Astrocyte (in vitro differentiated cells and primary cell): ENCODE measurements at places on chromosomes 16 and 17. TPM values are rescaled to one million over a fixed set of nuclear protein-coding genes. Genes with fewer than 3 reads are reported as not detected.
A peak's percentile ranks its signal among the peaks of the same experiment; 100 is the strongest.

KRTAP9-2 gene
- total RNA-seq = not detected in 2 replicates

PPP1R27 gene
- total RNA-seq = 0.65 TPM in 1 of 2 replicates, not detected in the other

KRTAP3-2 gene
- not detected in 2 replicates for total RNA-seq

LRRC75A gene
- total RNA-seq = 0.36 TPM in 2 replicates

CDH8 gene
- total RNA-seq = 13.2 and 17.5 TPM in 2 replicates

SHISA6 gene
- total RNA-seq = not detected in 2 replicates

DNA sequence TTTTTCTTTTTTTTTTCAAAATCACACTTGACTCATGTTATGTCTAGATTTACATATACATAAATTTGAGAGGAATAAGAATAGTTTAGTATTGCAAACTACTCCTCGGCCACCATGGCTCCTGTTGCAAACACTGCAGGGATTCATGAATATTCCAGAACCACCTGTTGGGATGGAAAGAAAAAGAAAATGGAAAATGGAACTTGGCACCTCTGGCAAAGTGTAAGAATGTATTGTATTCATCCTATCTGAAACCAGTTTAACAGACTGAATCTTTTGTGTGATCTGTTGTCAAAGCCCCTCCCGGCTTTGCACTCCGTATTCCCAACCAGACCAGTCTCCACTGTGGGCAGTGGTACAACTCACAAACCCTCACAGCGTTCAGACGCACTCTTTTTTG is 124.4 kb downstream of the SPECC1 start:
- no peak for DNase-seq

DNA sequence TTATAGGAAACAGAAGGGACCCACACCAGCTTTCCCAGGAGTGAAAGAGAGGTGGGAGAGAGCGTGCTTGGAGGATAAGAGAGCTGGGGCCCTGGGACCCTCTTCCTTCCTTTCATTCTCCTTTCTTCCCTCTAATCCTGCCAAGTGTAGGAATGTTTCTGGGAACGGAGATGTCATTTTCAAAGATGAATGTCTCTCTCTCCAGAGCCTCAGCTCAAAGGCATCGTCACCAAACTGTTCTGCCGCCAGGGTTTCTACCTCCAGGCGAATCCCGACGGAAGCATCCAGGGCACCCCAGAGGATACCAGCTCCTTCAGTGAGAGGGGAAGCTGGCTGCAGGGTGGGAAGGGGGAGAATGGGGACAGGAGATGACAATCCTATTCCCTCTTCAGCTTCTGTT is 2.0 kb downstream of the FGF11 start:
- DNase-seq = no peak

DNA sequence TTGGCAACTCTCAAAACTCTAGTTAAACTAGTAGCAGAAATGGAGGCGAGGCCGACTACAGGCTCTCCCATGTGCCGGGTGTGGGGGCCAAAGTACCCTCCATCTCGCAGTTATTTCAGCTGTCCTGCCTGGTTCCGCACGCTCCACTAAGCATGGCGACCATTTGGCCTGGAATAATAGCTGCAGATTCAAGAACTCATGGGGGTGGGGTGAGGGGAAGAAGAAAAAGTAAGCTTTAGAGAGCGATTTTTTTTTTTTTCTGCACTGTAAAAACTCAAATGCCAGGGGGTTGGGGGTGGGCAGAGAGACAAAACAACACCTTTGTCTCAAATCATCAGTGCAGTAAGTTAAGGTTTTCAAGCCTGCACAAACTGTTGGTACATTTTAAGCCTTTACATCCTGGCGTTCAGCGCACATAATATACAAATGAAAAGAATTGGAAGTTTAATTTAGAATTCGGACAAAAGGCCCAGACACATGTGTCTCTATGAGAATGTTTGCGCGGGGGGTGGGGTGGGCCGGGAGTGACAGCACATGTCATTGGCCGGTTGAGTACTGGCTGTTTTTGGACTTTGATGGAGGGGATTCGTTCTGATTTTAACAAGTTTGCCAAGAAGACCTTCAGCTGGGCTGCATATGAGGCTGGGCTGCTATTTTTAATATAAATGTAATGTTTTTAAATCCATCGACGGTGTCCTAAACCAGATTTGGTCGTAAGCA is 694.7 kb upstream of the SALL1 start:
- DNase-seq = no peak

DNA sequence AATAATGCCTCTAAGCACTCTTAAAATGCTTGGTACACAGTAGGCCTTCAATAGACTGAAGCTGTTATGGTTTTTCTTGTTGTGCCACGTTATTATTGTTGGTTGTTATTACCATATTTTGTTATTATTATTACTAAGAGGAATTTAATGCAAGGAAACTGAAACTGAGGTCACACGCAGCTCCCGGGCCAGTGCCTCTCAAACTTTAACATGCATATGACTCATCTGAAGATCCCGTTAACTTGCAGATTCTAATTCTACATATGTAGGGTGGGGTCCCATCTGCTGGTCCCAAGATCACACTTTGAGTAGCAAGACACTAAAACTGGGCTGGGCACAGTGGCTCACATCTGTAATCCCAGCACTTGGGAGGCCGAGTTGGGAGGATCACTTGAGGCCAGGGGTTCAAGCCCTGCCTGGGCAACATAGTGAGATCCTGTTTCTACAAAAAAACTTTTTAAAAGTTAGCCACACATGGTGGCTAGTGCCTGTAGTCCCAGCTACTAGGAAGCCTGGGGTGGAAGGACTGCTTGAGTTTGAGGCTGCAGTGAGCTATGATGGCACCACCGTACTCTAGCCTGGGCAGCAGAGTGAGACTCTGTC is 888 bp downstream of the ACSM5 start:
- DNase-seq = no peak

- DNase-seq = no peak
These were observed 263.2 kb downstream of the KIF2B start for GRCh38 chr17:54085934-54086333.

- DNase-seq = no peak
These were observed 95.9 kb upstream of the AXIN2 start for GRCh38 chr17:65657251-65657828.

DNA sequence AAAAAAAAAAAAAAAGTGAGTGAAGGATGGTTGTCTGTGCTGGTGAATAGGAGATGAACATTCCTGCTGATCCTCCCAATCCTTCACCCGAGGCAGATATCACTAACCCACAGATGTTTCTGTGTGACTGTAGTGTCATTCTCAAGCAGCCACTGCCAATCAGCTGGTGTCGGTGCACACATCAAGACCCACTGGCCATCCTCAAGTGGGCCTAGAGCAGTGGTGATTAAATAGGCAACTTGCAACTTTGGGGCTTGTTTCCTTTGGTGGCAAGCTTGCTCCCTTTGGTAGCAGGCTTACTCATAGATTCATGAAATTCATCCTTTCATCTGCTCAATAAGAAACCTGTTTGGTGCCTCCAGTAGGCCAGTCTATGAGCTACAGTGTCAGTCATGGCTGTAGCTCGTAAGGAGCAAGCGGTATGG is 51.1 kb upstream of the LGALS9 start:
- no peak for DNase-seq

DNA sequence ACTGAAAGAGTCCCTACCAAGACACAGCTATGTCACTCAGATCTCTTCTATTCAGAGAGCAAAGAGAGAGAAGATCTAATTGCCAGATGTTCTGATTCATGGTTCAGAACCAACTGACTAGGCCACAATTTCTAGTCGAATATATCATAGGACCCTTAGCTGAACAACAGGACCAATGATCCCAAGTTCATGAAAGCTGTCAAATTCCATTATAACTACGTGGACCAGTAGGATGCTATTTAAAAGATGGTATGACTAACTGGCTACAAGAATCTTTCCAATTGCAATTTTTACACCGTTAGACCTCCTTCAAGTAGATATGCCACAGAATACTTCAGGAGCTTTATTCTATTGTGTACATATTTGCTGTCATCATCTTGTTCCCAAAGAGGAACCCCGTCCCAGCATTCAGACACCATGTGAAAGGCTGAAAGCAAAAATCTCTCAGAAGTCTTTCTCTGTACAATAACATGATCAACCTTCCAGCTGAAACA is 26.0 kb downstream of the DCUN1D3 start:
- DNase-seq = peak; percentile 59

- peak; percentile 49 for DNase-seq
These were observed 172.8 kb upstream of the ZNF267 start for GRCh38 chr16:31700530-31701388.

DNA sequence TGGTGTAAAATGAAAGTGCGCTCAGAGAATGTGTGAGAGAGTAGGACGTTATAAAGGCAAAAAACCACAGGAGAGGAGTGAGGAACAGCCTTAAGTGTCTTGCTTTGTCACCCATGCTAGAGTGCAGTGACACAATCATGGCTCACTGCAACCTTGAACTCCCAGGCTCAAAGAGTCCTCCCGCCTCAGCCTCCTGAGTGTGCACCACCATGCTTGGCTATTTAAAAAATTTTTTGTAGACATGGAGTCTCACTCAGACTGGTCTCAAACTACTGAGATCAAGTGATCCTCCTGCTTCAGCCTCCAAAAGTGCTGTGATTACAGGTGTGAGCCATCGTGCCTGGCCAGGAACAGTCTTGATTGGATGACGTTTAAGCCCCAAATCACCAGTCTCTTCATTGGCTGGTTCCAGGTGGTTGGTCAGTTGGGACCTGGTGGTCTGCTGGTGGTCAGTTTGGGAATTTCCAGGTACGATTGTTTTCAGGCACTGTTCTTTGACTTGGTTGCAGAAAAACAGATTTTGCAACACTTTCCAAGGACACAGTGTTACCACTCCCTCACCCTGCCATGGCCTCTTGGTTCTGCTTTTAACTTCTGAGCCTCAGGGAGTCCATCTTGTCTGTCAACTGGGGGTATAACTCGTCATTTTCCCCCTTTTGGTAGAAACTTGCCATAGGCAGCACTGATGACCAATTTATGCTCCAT is 21.2 kb downstream of the DHODH start:
- DNase-seq = no peak

- DNase-seq = no peak
These were observed 18.1 kb downstream of the KATNIP start for GRCh38 chr16:27568077-27568476.

- DNase-seq = peak; percentile 49
These were observed 182.8 kb downstream of the SEC14L1 start for GRCh38 chr17:77323413-77324171.

GRCh38 chr17:45325810-45326209 is 9.0 kb upstream of the MAP3K14 start:
- DNase-seq = no peak

- DNase-seq = no peak
These were observed 196.4 kb downstream of the SPECC1 start for GRCh38 chr17:20205609-20206008.

GRCh38 chr17:65062171-65062915 is 5.8 kb upstream of the GNA13 start:
- no peak for DNase-seq

GRCh38 chr16:4038448-4038847 is 77.8 kb downstream of the ADCY9 start:
- no peak for DNase-seq

- peak; percentile 97 for DNase-seq
These were observed 99.5 kb downstream of the SYCE1L start for GRCh38 chr16:77298418-77299360.

GRCh38 chr17:74128456-74129211 is 74.8 kb upstream of the RPL38 start:
- no peak for DNase-seq

DNA sequence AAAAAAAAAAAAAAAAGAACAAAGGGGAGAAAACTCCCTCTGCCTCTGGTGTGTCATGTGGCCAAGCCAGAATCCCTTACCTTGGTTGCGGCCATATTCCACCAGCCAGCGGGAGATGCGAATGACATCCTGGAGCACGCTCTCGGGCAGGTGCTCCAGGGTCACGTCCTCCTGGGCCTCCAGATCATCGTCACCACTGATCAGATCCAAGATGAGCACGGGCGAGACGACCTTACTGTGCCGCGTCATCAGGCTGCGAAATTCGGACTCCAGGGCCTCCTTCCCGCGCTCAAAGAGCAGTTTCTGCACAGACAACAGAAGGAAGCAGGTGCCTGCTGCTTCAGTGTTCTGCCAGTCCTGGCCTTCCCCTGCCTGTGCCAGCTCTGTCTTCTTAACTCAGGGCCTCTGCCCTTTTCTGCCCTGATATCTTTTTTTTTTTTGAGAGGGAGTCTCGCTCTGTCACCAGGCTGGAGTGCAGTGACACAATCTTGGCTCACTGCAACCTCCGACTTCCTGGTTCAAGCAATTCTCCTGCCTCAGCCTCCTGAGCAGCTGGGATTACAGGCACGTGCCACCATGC is 5.8 kb downstream of the EXOC7 start:
- no peak for DNase-seq

DNA sequence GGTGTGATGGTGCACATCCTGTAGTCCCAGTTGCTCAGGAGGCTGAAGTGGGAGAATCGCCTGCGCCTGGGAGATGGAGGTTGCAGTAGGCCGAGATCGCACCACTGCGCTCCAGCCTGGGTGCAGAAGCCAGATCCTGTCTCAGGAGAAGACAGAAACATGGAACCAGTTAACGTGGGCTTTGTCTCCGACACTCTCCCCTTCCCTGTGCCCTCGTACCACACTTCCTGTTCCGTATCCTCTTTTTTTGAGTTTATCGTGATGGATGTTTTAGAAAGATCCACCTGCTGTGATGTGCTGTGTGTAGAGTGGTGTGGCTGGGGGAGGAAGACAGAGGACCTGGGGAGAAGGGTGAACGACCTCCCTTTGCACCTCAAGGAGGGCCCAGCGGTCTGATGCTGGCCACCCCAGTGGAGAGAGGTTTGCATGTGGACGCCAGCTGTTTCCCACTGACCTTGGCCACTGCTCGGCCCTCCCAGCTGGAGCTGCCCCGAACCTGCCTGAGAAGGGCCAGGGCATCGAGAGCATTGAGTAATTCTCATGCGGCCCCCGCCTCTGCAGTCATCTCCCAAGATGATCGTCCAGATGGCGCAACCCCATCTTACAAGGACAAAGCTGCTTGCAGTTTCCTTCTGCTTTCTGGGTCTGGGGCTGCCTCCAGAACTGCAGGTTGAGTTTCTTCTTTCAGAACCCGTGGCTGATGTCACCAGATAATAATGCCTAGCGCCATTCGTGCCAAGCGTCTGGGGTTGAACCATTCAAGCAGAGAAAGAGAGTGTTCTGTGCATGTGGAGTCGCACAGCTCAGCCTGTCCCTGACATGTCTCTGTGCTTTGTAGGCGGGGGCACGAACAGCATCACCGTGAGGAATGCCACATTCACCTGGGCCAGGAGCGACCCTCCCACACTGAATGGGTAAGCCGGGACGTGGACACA is 126.3 kb downstream of the ABCC1 start:
- DNase-seq = no peak

- peak; percentile 75 for DNase-seq
These were observed 6.2 kb upstream of the DUSP14 start for GRCh38 chr17:37483311-37484039.
